ENCODE measurements at places on chromosomes 2 and 18.

DNA sequence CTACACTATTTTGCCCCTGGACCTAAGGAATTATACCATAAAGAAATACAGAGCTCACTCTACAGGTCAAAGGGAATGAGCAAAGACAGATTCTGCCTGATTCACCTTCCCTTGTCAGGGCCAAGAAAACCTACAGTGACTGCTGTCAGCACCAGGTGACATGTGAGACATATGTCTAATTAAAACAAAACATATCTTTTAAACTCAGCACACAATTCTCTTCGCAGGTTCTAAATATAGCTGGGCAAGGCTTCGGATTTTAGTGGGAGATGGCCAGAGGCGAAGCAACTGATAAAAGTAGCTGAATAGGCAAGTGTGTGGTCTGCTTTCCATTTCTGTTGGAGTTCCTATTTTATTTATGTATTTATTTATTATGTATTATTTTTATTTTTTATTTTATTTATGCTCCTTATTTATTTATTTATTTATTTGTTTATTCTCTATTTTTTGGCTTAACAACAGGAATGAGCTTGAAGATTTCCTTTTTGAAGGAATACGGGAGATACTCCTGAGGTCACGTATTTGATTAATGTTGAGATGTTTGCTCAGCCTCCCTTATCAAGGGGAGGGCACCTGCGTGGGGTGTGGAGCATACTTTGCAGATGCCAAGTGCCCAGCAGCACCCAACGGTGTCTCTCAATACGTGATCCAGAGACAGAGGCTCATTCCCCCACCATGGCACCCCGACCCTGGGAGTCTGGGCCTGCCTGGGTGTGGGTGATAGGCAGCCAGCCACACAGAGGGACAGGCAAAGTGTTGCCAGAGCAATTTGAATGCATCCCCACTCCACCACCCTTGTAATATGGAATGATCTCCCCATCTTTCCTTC is 141.8 kb downstream of the RNF152 start:
- no peak for DNase-seq

- no peak for DNase-seq
Observed at GRCh38 chr2:197877038-197877437, 72.6 kb downstream of the PLCL1 start.

DNA sequence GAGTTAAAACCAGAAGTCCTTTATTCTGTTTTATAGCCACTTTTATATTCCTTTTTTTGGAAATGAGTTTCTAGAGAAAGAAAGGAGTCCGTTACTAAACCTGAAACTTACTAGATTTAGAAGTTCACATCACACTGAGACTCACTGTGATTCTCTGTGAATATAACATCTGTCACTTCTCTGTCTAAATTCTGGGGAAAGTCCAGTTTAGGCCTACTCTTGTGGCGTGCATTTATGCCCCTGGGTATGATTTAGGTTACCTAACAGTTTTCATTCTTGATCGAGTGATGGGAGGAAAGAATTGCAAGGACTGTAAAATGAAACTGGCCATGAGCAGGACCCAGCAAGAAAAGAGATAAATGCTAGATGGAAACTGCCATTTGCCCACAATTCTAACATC is 449.6 kb downstream of the SPAG16 start:
- peak; percentile 50 for DNase-seq

GRCh38 chr2:6992794-6993228 is 75.6 kb downstream of the RNF144A start:
- no peak for DNase-seq

DNA sequence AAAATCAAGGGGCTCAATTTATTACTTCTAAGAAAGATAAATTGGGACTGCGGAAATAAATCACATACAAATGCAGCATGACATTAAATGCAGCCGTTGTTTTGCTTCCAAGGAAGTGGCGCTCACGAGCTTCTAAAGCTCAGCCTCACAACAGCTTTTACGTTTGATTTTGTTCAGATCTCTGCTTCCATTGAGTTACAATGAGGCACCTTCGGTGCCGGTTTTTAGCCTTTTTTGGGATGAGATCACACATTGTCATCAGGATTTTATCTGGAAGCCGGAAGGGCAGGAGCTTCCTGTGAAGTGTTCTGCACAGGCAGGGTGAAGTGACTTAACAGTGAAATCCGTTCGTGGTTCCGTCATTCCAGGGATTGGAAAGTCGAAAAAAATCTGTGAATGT is 209.8 kb downstream of the DCDC2C start:
- no peak for DNase-seq

DNA sequence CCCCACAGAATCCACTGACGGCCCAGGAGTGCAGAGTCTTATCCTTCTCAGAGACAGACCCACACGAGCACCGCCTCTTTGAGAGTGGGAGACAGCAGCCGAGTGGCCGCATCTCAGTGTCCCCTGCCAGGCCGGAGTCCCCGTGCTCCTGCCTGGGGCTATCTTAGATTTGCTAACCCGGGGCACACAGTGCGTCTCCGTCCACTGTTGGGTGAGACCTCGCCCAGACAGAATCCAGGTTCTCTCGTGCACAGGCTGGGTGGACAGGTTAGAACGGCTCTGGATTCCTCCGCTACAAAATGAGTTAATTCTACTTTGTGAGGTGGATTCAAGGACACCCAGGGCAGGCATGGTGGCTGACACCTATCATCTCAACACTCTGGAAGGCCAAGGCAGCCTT is 88.3 kb downstream of the ZNF516 start:
- DNase-seq = no peak

DNA sequence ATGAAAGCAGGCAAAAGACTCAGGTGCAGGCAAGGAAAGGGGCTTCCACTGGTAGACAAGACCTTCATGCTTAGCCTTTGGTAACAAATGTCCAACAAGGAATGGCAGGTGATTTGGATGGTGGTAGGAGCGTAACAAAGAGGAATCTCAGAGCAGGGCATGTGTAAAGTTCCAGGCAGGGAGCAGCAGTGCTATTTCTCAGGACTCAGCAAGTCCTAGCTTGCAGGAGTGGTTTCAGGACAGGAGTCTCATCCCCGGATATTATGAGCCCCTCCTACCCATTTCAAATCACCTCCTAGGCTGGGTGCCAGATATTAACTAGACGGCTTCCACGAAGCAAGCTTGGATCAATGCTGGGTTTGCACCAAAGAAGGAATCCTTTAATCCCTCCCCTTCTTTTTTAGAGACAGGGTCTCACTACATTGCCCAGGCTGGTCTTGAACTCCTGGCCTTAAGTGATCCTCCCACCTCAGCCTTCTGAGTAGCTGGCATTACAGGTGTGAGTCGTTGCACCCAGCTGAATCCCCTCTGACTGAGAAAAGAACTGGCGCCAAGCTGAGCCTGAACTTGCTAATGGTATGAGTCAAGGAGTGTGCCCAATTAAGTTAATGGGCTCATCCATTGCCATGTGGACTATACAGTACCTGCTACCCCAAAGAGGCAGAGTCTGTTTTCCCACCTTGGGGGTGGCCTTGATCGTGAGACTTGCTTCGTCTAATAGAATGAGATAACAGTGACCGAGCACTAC is 190.3 kb downstream of the ARL4C start:
- DNase-seq = no peak

GRCh38 chr2:165766326-165766927 is 27.6 kb downstream of the GALNT3 start:
- no peak for DNase-seq

- no peak for DNase-seq
Observed at GRCh38 chr2:118535171-118535817, 312.2 kb downstream of the EN1 start.

GRCh38 chr18:74529811-74530583 is 4.3 kb upstream of the CNDP1 start:
- no peak for DNase-seq

- no peak for DNase-seq
Observed at GRCh38 chr2:108573061-108573460, 38.8 kb downstream of the LIMS1 start.

DNA sequence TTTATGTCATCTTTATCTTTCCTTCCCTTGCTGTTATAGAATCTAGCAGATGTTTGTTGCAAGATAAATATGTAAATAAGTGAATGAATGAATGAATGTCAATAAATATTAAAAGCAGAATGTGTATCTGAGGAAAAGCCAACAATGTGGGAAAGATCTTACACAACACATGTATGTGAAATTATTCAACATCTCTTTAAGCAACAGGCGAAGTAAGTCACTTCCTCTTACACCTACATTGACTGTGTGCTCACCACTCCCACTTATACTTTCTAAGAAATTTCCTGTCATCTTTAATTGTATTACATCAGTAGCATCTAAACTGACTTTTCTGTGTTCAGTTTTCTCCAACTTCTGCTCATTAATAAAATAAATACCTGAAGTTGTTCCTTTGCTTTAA is 43.0 kb downstream of the RAD51AP2 start:
- no peak for DNase-seq

DNA sequence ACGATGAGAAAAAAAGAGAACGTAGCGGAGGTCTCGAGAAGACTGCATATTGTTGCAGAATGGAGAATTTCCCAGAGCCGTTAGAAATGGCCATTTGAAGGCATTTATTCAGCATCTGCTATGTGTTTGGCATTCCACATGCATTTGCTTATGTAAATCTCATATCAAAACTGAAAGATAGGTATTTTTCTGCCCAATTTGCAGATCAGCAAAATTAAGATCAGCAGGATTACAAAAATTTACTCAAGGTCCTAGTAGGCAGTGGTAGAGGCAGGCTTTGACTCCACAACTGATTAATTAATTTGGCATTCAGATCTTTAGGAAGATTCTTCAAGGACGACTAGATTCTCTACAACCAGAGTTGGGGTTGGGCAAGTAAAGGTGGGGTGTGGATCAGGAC is 1.8 kb upstream of the E2F6 start:
- no peak for DNase-seq

- DNase-seq = no peak
Observed at GRCh38 chr2:236284208-236284607, 20.0 kb upstream of the ASB18 start.

DNA sequence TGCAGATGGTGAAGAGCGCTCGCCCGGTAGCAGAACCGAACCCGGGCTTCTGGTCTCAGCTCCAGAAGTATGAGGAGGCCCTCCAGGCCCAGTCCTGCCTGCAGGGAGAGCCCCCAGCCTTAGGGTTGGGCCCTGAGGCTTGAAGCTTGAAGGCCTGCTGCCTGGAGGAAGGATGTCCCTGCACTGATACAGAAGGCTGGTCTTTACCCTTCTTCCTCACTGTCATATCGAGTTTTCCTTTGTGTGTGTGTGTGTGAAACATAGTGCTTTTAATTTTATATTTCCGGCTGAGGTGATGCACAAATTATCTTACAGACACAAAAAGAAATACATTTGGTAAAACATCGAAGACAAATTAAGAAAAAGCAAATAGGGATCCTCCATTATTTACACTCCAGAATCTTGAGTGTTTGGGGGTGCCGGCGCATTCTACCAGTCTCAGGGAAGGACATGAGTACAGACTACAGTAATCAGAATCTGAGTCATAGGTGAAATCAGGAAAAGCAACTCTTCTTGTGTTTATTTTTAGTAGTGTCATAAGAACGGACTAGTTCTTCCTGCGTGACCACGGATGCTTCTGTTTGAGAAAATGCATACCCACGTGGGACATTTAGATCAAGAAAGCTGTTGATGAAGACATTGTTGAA is 1.3 kb downstream of the DUSP28 start:
- no peak for DNase-seq

DNA sequence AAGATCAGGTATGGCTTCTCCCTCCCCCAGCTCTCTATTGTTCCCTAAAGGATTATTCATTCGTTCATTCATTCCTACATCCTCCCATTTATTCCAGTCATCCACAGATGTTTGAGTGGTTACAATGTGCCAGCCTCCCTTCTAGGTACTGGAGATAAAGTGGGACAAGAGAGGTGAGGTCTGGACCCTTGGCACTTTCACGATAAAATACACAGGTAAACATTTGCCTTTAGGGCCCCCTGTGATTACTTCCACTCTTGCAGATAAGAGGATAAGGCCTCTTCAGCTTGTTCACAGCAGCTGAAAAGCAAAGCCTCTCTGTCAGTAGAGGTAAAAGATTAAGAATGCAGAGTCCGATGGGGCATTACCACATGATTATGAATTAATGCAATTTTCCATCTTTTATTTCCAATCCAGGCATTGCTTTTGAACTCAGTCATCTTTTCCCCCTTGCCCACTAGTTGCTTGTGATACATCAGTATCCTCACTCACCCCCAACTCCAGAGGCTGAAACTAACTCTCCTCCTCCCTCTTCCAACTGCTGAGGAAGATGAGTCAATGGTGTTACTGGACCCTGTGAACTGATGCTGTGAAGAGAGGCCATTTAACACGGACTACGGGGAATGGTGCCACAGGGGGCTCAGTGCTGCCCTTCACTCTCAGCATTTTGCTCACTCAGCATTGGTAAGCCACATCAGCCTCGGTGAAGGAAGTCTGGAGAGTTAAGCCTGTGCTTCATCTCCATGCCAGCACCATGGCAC is 1.1 kb upstream of the DPP4 start:
- DNase-seq = no peak

- DNase-seq = no peak
Observed at GRCh38 chr2:10579876-10580514, 109.8 kb downstream of the NOL10 start.

DNA sequence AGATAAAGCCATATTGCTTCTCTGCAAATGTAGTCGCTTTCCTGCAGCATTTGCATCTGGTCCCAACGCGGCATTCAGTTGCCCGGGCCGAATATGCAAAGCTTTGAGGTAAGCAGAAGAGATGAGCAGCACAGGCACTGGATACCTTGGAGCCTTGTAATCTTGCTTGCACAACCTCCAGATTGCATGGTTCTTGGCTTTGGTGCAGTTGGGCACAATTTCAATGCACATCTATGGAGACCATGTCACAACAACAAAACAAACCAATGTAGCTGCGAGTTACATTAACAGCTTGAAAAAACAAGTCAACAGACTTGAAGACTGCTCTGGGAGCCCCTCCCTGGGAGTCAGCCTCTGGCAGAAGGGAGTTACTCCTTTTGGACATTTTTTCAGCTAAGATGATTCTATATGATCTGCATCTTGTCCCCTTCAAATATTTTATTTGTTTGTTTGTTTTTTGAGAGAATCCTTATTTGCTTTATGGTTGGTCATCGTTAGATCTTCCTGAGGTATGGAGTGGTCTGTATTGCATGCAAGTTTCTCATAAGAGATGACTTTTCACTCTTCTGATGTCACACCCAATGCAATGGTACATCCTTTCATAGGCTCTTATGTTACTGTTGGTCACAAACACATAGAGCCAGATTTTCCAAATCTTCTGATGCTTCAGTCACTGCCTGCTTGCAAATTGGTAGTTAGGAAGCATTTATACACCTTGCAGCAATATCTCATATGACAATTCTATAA is 113.5 kb downstream of the EFEMP1 start:
- no peak for DNase-seq
